ENCODE measurements at places on chromosomes 3 and 15. TPM values are rescaled to one million over a fixed set of nuclear protein-coding genes. Genes with fewer than 3 reads are reported as not detected.

DNA sequence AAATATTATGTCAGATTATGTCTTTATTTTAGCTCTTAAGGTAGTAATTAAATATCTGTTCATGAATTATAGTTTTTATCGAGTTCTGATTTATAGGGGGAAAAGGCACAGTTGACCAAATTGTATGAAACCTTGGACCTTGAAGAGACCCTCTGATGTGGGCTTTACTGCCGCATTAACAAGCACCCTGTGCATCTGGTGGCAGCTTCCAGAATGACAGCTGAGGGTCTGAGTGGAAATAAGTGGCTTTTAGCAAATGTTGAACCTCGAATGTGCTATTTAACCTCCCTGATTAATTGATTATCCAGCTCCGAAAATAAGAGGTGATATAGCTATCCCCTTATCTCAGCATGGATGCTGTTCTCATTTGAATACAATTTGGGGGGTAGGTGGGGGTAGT lies 87.0 kb downstream of the TMEM108 start:
- no peak for DNase-seq
- H3K27me3 ChIP-seq, result no peaks in the 10 kb centered on the region
- H3K4me3 ChIP-seq, result no peak overlapping the region
- no peaks in the 10 kb centered on the region for H3K4me1 ChIP-seq

DNA sequence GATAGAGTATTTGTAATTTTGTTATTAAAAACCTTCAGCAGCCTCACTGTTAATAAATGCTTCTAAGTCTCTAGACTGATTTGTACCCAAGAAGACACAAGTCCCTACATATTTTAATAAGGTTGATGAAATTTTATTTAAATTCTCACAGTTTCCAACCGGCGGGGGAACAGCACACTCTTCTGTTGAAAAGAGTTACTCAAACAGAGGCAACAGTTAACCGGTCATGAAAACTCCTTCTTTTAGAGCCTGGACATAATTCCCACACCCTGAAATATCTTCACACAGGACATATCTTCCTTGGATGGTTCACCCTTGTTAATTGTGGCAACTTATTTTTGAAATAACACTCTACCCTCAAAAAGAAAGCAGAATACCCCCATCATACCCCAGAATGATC lies 278.8 kb downstream of the FOXP1 start:
- H3K27me3 ChIP-seq, result no peaks in the 10 kb centered on the region
- no peak for DNase-seq
- H3K36me3 ChIP-seq, result no peaks in the 10 kb centered on the region
- H3K4me3 ChIP-seq, result peak overlapping the region; percentile 32
- peaks cover 27% of the 10 kb centered on the region for H3K4me1 ChIP-seq

The SLC22A14 gene
- total RNA-seq, result not detected

The CTXN2 gene
- total RNA-seq, result not detected

The STAC gene
- total RNA-seq, result 0.44 TPM
